ENCODE measurements at places on chromosomes 1 and 21.

DNA sequence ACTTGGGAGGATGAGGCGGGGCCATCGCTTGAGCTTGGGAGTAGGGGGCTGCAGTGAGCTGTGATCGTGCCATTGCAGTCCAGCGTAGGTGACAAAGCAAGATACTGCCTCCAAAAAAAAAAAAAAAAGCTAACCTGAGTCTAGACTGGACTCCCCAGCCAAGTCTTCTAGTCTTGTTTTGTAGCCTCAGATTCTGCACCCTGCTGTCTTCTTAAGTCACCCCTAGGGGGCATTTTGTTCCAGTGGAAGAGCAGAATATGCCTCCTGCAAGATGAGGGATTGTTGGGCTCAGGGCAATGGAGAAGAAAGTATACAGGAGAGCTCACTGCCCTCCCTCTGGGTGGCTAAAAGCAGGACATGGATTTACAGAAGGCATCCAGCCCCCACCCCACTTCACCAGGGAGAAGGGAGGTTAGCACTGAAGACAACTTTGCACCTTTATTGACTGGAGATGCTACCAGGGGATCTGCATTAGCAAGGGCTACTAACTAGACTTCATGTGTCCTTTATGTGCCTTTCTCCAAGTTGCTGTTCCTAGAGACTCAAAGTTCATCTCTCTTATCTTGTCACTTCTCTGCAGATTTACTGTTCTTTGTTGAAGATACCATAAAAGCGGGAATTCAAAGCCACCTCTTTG is 15.3 kb upstream of the RNF187 start:
- peak; percentile 41 for DNase-seq

- peak; percentile 53 for DNase-seq
These were observed 1099.5 kb downstream of the PLA2G4A start for GRCh38 chr1:187928288-187928687.

DNA sequence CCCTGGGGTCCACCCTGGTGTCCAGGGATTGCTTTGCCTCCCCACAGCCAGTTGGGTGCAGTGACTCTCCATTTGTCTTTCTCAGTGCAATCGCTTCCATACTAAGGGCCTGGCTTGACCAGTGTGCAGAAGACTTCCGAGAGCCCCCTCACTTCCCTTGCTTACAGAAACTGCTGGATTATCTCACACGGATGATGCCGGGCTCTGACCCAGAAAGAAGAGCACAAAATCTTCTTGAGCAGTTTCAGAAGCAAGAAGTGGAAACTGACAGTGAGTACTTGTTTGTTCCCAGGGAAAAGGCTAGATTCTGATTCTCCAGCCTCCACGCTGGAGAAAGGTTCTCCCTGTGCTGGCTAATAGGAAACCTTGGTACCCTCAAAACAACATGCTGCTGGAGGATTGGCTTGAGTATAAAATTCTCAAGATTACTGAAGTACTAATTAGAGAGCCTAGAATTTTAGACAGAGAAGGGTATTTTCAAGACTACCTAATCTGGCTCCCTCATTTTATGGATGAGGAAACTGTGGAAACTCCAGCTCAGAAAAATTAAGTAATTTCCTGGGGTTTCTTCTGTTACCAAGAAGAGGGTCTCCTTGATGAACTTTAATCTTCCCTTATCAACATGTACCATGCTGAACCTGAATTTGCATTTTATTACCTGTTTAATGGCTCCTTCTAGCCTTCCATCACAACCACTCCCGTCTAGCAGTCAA is 75.8 kb downstream of the RGL1 start:
- DNase-seq, result no peak

- DNase-seq, result no peak
These were observed 18.8 kb downstream of the KIF21B start for GRCh38 chr1:201004732-201005131.

- peak; percentile 61 for DNase-seq
These were observed 12.1 kb upstream of the GJB5 start for GRCh38 chr1:34742667-34743270.

GRCh38 chr21:46639489-46640386 is 4.3 kb downstream of the PRMT2 start:
- DNase-seq, result no peak

DNA sequence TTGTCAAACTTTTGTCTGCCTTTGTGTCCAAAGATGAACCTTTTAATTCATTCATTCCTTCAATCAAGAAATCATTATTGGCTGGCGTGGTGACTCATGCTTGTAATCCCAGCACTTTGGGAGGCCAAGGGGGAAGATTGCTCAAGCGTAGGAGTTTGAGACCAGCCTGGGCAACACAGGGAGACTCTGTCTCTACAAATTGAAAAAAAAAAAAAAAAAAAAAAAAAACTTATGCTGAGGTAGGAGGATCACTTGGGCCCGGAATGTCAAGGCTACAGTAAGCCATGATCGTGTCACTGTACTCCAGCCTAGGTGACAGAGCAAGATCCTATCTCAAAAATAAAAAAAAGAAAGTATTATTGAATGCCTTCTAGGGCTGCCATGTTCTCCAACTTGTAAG is 51.3 kb upstream of the CXADR start:
- DNase-seq, result no peak

GRCh38 chr1:188463919-188464318 is 1635.2 kb downstream of the PLA2G4A start:
- no peak for DNase-seq

DNA sequence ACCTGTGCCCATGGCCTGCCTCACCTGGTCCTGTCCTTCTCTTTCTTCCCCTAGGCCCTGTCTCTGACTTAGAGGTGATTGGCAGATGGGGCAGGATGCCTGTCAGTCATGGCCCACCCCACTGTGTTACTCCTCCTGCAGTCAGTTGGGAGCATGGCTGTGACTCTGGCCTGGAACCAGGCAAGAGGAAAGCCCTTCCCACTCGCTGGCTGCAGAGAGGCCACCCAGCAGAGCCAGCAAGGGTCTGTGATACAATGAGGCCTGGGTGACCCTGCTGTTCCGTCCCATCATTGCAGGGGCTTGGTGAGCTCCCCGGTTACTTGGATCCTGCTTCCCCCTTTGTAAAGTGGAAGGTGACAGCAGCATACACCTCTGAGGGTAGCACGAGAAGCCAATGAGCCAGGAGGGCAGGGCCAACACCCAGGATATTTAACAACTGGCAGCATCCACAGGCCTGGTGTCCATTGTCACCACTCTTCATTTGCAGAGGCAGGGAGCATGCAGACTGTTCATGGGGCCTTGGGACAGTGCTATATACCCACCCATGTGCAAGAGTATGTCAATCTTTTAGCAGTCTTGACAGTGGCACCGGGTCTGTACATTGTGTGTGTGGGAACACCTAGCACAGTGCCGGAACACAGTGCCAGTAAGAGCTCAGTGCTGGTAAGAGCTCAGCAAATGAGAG is 191.0 kb upstream of the C1orf174 start:
- DNase-seq, result no peak

DNA sequence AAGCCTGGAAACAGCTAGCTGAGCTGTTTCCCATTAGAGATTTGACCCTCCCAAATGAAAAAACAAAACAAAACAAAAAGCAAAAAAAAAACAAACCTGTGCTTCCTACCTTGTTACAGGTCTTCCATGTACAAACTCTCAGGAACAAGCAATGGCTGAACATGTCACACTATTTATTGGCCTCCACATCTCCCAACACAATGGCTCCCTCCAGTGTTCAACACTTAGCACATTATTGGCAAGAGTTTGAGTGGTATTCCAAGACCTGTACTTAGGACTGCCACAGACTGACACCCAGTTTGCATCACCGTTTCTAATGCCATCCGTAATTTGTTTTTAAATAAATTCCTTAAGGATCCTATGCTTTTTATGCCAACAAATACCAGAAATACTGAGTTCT is 195.0 kb upstream of the OLFM3 start:
- peak; percentile 67 for DNase-seq

GRCh38 chr1:201396861-201397464 is 2.2 kb downstream of the LAD1 start:
- DNase-seq, result no peak

All from HAP-1 (cell line).